ENCODE measurements at places on chromosomes 1 and 21.

DNA sequence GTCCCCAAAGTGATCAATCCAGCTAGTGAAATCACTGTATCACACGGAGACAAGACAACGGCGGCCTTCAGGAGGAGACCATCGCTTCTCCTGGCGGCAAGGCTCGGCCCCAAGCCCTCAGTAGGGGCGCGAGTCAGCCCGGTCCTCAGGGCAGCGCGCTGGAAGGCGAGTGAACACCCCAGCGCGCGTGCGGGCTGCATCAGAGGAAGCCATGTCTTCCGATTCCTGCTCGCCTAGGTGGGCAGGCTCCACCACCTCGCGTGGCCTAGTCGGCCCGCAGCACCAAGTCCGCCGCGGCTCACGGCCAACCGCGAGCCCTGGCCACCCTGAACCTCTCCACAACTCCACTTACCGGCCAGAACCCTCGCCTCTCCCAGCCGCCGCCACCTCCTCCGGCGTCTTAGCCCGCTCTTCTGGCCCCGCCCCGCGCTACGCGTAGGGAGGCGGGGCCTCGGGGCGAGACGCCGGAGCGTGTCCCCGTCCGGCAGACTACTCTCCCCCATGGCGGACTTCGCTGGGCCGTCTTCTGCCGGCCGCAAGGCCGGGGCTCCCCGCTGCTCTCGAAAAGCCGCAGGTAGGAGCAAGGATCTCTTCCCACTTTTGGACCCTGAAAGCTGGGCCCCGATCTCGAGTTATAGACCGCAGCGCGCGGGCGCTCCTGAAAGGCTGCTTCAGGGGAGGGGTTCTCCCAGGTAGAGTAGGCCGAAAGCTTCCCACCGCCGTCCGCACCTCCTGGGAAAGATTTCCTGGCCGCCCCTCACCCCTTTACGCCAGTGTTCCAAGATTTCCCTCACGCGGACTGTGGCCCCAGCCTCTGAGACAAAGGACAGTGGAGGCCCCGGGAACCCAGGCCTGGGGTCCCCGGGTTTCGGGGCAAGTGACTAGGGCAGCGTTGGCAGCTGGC, at the start of the genes GLMN and RPAP2:
Gene GLMN (minus strand): TSS at position 415 of the 904 bp plus-strand sequence. CDS start 988 bp downstream, outside the sequence.
Gene RPAP2 (plus strand): TSS at position 487 of the 904 bp plus-strand sequence. CDS start 15 bp downstream, at position 502.
- DNase-seq = peak; percentile 81

DNA sequence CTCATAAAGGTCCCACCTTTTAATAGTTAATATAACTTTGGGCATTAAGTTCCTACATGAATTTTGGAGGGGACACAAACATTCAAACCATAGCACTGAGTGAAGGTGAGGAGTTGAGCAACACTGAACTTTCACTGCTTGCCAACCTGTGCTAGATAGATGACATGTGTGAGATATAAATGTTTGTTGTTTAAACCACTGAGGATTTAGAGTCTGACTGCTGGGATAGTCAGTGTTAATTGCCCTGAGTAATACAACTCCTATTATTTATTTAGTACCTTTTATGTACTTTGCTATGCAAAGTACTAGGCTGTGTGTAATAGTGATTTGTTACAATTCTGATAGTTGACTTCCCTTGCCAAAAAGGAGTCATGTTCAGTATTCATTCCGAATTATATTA, 32.4 kb upstream of the SLC16A1 start:
- DNase-seq = no peak

DNA sequence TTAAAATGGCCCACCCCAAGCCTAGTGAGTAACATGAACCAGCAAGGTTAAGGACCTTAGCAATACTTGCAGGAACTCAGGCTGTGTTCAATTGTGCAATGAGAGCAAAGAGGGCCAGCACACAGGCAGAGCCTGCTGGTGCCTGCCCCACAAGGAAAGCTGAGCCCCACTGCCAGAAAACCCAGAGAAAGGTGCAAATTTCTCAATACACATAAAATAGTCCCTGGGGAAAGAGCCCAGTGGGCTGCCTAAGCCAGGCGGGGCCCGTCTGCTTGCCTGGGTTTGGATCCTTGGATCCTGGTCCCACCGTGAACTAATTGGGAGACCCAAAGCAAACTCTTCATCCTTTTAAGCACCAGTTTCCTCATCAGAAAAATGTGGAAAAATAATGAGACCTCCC, 128.5 kb upstream of the CACNA1E start:
- DNase-seq = no peak

DNA sequence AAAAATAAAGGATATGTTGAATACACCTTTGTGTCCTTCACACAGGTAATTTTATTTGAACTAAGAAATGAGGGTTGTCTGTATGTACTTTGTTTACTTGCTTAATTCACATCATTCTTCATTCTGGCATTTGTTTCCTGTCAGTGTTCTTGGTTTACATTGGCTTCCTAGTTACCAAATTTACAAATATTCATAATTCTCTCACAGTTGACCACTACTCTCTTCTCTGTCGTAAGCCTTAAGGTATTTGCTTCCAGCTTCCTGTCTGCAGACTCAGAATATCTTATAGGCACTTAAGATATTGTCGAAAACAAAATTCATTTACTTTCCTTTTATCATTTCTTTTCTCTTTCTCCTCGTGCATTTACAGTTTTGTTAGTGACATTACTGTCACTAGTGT, 15.9 kb downstream of the RNPC3 start:
- DNase-seq = no peak

- DNase-seq = no peak
These were observed 91.7 kb downstream of the C1orf94 start for GRCh38 chr1:34268311-34268954.

DNA sequence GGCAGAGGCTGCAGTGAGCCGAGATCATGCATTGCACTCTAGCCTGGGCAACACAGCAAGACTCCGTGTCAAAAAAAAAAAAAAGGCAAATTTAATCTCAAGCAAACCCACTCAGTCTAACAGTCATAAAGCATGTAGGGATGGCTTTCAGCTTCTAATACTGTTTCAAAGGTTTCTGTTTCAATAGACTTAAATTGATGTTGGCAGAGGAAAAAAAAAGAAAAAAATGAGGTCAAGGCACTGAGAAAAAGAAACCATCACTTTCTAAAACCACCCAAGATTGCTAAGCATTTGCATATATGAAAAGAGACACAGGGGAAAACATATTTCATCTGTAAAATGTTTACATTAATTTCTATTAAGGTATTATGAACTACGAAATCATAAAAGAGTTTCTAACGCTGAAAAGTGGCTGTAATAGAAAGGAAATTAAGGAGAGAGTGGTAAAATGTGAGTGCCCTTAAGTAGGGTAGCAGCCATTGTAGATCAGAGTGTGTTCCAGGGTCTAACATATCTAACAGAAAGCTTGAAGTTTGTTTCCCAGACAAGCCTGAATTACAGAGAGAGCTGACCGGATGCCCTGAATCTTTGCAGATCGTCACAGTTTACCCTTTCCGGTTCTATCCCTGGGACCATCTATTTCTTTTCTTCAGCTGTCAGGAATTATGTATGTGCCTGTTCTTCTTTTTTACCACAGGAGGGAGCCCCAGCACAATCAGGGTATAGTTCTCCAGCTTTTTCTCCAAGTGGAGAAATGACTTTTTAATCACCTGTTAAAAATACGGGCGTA, 70.0 kb downstream of the PLD5 start:
- DNase-seq = peak; percentile 53

DNA sequence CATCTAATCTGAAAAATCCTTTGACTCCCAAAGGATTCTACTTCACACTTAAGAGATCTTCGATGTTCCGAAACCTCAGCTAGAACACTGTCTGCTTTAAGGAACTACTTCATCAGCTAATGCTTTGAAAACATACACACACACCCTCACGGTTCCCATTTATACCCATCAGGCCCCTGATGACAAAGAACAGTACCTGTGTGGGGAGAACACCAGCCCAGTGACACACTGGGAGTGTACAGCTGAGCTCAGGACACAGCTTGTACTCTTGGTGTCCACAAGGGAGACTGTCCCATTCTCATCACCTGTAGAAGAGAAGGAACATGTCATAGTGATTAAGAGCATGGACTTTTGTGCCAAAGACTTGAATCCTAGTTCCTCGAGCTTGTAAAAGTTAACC, 6.6 kb downstream of the WDR77 start:
- no peak for DNase-seq

DNA sequence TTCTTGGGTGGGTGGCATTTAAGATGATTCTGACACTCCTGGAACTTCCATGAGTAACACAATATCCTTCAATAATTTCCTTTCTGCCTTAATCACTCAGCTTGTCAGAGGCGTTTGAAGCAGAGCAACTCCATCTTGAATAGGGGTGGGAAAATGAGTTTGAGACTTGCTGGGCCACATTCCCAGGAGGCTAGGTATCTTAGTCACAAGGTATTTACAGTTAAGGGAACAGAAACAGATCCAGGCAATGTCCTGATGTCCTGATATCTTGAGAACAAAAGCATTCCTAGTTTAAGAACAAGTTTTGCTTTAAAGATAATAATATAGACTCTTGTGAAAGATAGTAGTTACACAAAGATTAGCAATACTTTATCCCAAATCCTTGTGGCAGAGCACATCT, 76.6 kb upstream of the KIAA0040 start:
- DNase-seq = no peak

GRCh38 chr1:109969146-109969829, 15.3 kb upstream of the AHCYL1 start:
- no peak for DNase-seq

DNA sequence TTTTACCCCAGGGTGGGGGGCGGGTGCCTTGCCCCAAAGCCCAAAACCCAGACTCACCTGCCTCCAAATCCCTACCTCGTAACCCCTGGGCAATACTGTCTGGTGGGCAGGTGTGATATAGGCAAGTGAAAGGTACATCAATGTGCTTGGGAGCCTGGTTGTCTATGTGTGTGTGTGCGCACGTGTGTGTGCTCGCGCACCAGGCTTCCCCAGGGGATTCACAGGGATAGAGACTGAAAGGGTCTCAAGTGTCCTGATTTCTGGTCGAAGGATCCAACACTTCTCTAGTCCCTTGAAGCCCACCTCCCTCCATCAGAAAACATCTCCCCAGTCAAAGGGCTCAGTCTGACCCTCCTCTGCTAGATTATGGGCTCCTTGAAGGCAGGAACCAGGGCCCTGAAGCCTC, 28.9 kb upstream of the EPB41 start:
- no peak for DNase-seq

- DNase-seq = no peak
These were observed 141.8 kb upstream of the CSF3R start for GRCh38 chr1:36624466-36624865.

DNA sequence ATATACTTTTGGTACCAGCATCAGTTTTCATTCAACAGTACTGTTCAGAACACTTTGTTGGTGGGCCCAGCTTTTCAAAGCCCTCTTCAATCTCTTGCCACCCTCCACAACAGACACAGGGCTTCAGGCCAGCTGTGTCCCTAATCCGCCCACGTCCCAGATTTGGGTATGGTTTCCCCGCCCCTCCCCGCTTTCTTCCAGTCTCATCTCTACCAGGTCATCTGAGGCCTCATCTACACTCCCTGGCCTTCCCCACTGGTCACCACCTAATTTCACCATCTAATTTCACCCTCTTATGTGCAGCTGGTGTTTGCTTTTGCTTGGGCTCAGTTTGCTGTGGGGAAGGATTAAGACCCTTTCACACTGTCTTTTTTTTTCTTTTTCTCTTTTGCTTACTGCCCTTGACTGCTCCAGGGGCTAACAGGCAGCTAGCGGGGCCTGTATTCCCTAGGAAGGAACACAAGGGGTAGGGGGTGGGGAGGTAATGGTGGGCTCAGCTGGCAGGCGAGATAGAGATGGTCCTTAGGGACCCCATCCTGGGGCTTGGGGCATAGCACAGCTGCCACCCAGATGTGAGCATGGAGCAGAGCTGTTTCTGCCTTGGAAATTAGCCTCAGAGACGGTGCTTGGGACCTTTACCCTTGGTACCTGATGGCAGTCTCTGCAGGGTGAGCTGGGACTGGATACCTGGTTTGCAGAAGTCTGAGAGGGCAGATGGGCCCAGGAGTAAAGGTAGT, 3.8 kb upstream of the EPB41 start:
- DNase-seq = no peak

GRCh38 chr1:101187297-101187696, 49.5 kb upstream of the S1PR1 start:
- DNase-seq = no peak

DNA sequence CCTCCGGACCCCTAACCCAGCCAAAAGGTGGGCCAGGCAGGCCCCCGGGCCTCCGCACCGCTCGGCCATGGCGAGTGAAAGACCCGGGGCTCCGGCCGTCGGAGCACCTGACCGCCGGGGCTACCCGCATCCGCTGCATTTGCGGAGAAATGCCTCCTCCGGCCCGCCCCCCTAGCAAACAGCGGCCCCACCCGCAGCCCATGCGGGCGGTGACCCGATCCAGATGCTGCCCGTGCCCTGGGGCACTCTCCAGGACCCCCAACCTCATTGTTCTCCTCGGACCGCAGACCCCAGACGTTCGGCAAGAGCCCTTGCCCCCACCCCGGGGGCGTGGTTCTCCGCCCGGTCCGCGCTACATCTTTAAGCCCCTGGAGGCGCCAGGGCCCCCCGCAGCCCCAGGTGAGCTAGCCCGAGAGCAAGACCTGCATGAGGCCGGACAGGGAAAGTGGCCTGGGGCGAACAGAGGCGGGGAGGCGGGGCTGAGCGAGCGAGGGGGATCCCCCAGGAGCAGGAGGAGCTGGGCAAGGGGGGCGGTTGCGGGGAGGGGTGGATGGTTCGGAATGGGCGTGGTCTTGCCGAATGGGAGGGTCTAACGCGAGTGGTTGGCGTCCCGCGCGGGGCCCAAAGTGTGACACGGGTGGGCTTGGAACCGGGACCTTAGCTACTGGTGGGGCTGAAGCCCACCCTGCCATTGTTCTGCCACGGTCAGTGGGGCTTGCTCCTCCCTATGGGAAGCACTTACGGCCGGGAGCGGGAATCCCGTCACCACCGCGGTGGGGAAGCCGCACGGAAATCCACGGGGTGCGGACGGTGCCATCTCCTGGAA, 6.3 kb upstream of the CRYBG2 start:
- DNase-seq = no peak

GRCh38 chr1:38076038-38076437, 29.4 kb upstream of the POU3F1 start:
- no peak for DNase-seq

DNA sequence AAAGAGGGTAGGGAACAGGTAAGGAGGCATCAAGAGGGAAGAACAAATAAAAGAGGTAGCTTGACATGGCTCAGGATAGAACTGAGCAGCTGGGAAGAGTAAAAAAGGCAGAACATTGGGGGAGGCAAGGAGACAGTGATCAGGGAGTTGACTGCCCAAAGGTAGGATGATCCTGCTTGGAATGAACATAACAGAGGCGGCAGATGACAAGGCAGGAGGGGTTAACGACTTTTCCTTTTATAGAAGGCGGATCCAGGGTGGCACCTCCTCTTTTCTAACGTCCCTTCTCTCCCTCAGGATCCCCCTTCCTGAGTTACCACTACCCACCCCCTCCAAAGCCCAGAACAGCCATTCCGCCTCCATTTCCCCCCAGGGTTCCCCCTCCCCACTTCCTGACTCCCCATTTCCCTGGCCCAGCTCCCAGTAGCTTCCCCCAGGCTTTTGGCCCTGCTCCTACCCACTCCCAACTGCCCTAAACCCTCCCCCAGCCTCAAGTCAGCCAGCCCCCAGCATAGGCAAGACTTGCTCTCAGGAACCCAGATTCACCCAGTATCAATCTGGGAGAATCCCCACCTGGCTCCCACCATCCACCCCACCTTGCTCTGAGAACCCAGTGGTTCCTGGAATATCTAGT, 769 bp upstream of the ADAMTS4 start:
- no peak for DNase-seq

- DNase-seq = no peak
These were observed 374.6 kb upstream of the RUNX1 start for GRCh38 chr21:35423709-35424108.
